Stimulated activated CD8-positive, alpha-beta memory T cell treated with anti-CD3 and anti-CD28 coated beads, Interleukin-2, amount 100 ng/mL, for 1 hour (primary cell): ENCODE measurements at places on chromosomes 16 and 17.
A peak's percentile ranks its signal among the peaks of the same experiment; 100 is the strongest.

DNA sequence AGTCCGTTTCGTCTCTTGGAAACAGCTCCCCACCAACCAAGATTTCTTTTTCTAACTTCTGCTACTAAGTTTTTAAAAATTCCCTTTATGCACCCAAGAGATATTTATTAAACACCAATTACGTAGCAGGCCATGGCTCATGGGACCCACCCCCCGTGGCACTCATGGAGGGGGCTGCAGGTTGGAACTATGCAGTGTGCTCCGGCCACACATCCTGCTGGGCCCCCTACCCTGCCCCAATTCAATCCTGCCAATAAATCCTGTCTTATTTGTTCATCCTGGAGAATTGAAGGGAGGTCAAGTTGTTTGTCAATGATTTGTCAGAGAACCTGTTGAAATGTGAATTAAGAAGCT is 48.2 kb downstream of the IL21R start:
- DNase-seq = no peak

DNA sequence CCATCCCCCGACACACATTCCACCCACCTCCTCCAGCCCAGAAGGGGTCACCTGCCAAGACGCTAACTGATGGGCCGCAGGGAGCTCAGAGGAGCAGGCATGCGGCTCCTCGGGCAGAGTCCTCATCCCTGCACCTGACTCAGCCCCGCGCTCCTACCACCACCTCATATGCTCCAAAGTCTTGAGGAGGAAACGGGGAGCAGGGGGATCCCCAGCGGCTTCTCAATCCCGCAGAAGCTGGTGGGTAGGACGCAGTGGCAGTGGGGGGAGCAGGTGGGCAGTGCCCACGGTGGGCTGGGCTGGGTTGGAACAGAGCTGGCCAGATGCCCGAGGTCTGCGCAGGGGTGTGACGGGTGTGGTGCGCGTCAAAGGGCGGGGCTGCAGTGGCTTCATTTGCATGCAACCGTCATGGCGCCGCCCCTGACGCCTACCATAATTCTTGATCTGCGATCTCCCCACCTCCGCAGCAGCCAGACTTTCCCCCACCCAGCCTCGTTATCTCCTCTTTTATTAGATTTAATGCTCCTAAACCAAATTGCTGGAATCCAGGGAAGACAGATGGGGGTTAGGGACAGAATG is 39.0 kb upstream of the EMP2 start:
- DNase-seq = no peak

DNA sequence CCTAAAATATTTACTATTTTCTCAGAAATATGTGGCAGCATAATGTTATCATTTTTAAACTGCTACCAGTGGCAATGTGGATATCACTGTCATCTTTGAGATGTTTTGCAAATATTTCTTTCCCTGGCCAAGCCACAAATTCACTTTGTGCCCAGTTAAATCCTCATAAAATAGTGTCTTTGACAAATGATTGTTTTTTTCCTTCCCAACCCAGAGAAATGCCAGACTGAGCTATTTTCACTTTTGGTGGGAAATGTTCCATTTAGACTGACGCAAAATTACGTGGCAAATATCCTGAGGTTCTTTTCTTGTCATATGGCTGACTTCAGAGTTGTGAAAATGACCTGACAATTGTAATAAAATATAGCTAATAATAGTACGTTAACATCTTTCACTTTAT is 807.0 kb upstream of the SOX9 start:
- no peak for DNase-seq

DNA sequence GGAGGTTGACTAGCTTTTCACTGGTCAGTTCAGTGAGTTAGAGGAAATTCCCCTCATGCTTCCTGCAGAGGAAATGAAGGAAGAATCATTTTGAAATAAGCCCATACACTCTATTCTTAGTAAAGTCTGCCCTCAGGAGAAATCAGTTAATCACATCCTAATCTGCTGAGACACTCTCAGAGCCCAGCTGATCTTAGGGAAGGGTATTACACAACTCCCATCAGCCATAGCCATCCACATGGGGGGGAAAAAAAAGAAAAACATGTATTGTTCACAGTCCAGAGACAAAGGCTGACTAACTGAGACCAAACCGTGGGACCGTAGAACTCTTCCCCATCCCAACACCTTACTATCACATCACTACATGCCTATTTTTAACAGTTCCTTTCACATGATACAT is 722.3 kb downstream of the CDH8 start:
- no peak for DNase-seq

DNA sequence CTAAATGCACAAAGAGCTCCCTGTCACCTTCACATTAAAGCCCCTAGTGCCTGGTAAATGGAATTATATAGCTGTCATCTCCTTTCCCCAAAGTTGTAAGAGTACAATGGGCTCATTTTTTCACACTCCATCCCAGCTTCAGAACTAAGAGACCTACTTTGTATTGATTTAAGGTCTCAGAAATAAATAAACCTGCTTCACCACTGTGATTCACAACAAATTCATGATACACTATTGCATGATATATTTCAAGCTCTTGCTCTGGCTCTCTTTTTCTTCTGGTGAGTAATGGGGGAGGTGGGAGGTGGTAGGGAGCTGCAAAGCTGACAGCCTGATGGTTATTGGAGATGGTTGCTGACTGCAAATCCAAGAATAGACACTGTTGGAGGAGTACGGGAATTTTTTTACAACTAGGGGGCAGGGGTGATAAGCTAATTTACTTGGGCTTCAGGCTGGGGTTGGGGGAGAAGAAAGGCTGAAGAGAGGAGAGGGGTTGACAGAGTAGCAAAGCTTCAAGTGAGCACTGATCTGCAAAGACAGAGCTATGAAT is 189.9 kb downstream of the AATF start:
- DNase-seq = no peak

- DNase-seq = no peak
These were observed 21.5 kb downstream of the KCNG4 start for GRCh38 chr16:84218176-84218823.

- DNase-seq = no peak
These were observed 80.8 kb downstream of the SOCS1 start for GRCh38 chr16:11175106-11175786.

- no peak for DNase-seq
These were observed 9.7 kb downstream of the MPRIP start for GRCh38 chr17:17051791-17052461.

DNA sequence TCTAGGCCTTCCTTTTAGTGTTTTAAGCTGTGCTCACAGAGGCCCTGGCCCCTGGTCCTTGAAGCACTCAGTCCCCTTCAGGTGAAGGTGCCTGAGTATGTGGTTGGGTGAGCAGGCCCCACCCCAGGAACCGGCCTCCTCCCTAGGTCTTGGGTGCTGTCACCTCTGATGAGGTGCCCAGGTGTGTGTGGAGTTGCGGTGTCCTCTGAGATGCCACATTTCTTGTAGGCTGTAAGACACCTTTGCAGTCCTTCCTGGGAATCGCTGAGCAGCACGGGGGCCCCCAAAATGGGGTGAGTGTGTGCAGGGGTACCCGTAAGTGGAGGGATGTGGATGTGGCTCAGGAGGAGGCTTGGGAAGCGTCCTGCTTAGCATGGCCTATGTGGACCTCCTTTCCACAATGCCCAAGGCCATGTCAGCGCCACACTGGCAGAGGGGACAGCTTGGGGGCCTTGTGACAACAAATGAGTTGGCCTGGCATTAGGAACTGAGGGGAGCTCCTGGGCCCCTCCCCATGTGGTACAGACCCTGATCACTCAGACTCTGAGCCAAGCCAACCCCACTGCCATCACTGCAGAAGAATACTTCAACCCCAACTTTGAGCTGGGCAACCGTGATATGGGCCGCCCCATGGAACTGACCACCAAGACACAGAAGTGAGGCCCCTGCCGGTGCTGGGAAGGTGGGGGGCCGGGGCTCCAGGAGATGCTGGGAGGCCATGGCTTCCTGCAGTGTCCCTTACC is 11.2 kb downstream of the CORO6 start:
- DNase-seq = no peak

GRCh38 chr16:67482233-67482924 is 968 bp downstream of the AGRP start:
- DNase-seq = no peak

DNA sequence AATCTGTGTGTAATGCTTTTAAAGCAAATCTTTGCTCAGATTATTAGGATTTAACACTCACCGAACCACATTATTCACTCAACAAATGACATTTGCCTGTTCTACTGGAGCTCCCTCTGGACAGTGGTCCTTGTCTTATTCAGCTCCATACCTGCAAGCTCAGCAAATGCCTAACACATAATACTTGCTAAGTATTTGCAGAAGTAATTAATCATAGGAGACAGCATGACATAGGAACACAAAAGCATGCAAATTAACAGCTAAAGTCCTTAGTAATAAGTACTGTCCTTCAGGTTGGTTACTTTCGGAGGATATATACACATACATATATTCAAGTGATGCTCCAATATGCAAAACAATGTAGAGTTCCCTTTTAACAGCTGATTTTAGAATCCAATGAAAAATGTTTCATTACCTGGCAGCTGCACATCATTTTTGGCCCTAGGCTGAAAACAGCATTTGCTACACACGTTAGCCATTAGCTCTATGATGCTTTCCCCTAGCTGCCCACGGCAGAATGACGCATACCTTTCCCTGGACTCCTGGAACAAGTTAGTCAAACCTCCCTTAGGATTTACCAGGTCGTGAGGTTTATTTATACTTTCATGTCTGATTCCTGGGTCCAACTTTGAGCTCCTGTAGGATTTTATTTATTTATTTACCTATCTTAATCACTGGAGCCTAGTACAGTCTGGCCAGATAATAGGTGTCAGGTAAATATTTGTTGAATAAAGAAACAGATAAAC is 8.6 kb downstream of the BRD7 start:
- DNase-seq = no peak

GRCh38 chr17:75250009-75250471 is 11.4 kb downstream of the GGA3 start:
- peak; percentile 53 for DNase-seq

- DNase-seq = no peak
These were observed 245.6 kb downstream of the CA10 start for GRCh38 chr17:51912939-51913338.

DNA sequence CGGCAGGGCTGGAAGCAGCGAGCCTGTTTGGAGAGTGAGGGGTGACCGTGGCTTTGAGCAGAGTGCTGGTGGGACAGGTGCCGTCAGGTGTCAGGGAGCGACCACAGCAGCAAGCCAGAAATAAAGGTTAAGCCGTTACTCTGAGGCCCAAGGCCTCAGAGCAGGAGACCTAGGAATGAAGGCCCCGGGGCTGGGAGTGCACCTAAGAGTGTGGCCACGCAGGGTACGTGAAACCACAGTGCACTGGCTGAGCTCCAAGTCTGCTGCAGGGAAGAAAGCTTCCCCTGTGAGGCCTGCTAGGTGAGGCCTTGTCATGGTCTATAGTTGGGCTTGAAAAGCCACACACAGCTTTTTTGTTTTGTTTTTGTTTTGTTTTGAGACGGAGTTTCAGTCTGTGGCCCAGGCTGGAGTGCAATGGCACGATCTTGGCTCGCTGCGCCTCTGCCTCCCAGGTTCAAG is 8.7 kb downstream of the CLUAP1 start:
- peak; percentile 42 for DNase-seq

GRCh38 chr17:65283704-65284103 is 146.5 kb downstream of the RGS9 start:
- DNase-seq = no peak

DNA sequence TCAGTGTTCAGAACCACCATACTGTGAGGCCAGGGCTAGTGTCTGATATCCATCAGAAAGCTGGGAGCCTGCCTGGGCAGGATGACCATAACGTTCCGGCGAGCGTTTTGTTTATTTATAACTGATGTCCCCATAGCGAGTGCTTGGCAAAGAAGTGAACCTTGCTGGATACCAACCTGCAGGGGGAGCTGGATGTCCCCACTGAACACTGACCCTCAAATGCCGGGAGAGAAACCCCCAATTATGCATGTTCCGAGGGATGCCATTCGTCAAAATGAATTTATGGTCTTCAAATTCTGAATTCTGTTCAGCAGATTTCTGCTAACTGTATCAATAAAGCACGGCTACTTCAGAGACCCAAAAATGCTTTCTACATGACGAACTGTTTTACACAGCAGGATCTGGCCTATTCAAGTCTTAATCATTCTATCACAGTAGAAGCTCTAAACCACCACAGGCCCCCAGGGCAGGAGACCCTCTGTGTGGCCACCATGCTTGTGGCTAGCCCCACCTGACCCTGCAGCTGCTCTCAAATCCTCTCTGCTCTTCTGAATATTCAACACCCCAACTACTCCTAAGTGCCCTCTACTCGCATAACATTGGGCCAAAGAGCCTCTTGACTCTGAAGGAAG is 15.2 kb downstream of the MED24 start:
- no peak for DNase-seq

GRCh38 chr17:74520016-74520434 is 11.2 kb downstream of the CD300LB start:
- DNase-seq = no peak

- no peak for DNase-seq
These were observed 7.8 kb downstream of the KRT28 start for GRCh38 chr17:40791787-40792436.

DNA sequence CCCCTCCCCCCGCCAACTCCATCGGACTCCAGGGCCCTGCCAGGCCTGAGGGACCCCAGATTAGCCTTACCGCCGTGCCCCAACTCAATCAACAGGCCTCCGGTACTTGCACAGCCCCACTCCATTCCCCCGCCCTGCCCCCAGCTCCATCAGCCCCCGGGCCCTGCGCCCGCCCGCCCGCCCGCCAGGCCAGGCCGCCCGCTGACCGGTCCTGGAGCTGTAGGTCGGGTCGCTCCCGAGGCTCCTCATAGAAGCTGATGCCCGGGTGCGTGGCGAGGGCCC is 308 bp downstream of the GTF3C1 start:
- DNase-seq = no peak

DNA sequence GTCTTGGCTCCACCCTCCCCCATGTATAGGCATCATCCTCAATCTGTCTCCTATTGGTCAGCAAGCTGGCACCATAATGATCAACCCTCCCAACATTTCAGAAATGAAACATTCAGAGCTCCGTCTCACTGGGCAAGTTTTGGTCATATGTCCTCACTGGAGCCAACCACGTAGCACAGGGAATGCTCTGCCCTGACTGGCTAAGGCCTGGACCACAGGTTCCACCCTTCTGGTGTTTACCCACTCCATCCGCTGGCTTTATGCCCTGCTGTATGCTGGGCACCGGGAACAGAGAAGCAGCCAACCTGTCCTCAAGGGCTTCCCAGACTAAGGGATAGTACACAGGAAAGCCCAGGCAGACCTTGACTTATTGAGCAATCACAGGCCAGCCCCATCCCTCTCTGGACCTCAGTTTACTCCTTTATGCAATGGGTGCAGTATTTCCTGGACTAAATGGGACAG is 20.5 kb downstream of the MYO15A start:
- DNase-seq = no peak

DNA sequence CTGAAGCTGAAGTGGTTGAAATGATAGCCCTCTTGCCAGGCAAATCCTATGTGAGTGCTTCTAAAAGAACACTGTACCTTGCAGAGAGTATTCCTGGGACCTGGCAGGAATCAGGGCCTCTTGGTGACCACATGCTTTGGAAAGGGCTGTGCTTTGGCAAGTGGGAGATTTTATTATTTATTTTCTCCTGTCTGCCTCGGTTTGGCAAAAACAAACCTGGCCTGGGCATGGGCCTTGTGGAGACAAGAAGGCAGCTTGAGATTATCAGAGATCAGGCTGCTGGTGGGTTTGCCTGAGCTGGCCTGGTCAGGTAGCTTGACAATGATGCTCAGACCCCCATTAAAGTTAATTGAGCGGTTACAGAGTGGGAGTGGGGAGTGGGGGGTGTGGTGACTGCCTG is 24.6 kb downstream of the ABCC1 start:
- no peak for DNase-seq
